ENCODE measurements at places on chromosomes 6 and 20. TPM values are rescaled to one million over a fixed set of nuclear protein-coding genes. Genes with fewer than 3 reads are reported as not detected.

DNA sequence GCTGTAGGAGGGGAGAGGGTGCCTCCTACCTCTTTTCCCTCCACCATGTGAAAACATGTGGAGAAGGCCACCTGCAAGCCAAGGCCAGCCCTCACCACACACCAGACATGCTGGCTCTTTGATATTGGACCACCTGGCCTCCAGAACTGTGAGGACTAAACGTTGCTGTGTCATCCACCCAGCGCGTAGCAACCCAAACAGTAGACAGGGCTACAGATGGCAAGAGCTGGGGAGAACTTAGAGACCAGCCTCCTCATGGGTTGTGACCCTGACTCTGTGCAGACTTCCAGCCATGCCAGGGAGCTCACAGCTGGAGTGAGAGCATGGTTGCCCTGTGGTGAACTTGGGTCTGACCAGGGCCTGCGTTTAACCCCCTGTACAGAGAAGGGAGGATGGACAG is 195.9 kb upstream of the CST7 start:
- H3K27me3 ChIP-seq = no peaks in the 10 kb centered on the region
- no peaks in the 10 kb centered on the region for H3K36me3 ChIP-seq
- H3K27ac ChIP-seq = no peak overlapping the region
- peak; percentile 10 for DNase-seq

- H3K4me1 ChIP-seq = no peaks in the 10 kb centered on the region
- no peak overlapping the region for H3K4me3 ChIP-seq
- no peaks in the 10 kb centered on the region for H3K36me3 ChIP-seq
- H3K27me3 ChIP-seq = no peaks in the 10 kb centered on the region
Measured at GRCh38 chr6:143003676-143004075, 57.0 kb upstream of the AIG1 start.

- no peaks in the 10 kb centered on the region for H3K4me1 ChIP-seq
- H3K27me3 ChIP-seq = no peaks in the 10 kb centered on the region
- H3K4me3 ChIP-seq = no peak overlapping the region
- H3K36me3 ChIP-seq = no peaks in the 10 kb centered on the region
- DNase-seq = no peak
- H3K27ac ChIP-seq = no peak overlapping the region
Measured at GRCh38 chr6:119735530-119735929, 386.0 kb upstream of the MAN1A1 start.

DNA sequence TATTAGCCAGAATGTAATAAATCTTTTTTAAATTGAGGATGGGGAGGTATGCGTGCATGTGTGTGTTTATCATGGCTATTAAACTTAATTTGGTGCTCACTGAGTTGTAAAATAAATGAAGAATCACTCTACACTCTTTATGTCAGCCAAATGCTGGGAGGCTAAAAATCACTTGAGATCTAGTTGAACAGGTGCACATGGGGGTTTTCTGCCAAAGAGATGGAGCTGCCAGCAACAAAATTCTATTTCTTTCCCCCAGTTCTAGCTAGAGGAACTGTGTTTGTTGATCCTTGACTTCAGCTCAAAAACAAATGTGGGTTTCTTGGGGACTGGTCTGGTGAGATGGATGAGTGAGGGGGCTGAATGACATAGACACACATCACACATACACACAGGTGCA is 183.3 kb upstream of the BTBD3 start:
- H3K4me1 ChIP-seq = no peaks in the 10 kb centered on the region
- H3K4me3 ChIP-seq = no peak overlapping the region
- DNase-seq = no peak
- no peak overlapping the region for H3K27ac ChIP-seq

- H3K27ac ChIP-seq = peak overlapping the region; percentile 81
- no peaks in the 10 kb centered on the region for H3K36me3 ChIP-seq
- peak; percentile 56 for DNase-seq
Measured at GRCh38 chr6:26571592-26572296, 25.0 kb upstream of the ABT1 start.

- H3K4me1 ChIP-seq = no peaks in the 10 kb centered on the region
- no peaks in the 10 kb centered on the region for H3K36me3 ChIP-seq
- no peak overlapping the region for H3K4me3 ChIP-seq
- H3K27ac ChIP-seq = no peak overlapping the region
Measured at GRCh38 chr6:47363736-47364135, 54.0 kb upstream of the TNFRSF21 start.

DNA sequence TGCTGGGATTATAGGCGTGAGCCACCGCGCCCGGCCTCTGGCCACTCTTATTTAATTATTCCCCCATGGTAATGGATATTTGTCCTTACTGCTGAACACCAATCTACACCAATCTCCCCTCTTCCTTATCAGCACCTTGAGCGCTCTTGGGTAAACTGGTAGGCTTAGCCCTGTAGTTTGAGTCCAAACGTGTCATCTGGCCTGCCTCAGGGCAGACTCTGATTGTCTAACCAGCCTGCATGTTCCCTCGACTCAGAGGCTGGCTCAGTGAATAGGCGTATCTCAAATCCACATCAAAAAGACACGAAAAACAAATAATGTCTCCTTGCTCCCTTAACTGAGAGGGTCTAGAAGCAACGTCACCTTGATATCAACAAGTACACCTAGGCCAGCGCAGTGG is 260.9 kb downstream of the TFAP2C start:
- DNase-seq = no peak
- no peak overlapping the region for H3K27ac ChIP-seq
- H3K36me3 ChIP-seq = no peaks in the 10 kb centered on the region
- H3K27me3 ChIP-seq = no peaks in the 10 kb centered on the region

GRCh38 chr6:111890988-111891387 is 17.7 kb upstream of the FYN start:
- H3K4me3 ChIP-seq = no peak overlapping the region
- no peaks in the 10 kb centered on the region for H3K4me1 ChIP-seq
- no peak for DNase-seq
- H3K27ac ChIP-seq = no peak overlapping the region
- H3K36me3 ChIP-seq = no peaks in the 10 kb centered on the region

DNA sequence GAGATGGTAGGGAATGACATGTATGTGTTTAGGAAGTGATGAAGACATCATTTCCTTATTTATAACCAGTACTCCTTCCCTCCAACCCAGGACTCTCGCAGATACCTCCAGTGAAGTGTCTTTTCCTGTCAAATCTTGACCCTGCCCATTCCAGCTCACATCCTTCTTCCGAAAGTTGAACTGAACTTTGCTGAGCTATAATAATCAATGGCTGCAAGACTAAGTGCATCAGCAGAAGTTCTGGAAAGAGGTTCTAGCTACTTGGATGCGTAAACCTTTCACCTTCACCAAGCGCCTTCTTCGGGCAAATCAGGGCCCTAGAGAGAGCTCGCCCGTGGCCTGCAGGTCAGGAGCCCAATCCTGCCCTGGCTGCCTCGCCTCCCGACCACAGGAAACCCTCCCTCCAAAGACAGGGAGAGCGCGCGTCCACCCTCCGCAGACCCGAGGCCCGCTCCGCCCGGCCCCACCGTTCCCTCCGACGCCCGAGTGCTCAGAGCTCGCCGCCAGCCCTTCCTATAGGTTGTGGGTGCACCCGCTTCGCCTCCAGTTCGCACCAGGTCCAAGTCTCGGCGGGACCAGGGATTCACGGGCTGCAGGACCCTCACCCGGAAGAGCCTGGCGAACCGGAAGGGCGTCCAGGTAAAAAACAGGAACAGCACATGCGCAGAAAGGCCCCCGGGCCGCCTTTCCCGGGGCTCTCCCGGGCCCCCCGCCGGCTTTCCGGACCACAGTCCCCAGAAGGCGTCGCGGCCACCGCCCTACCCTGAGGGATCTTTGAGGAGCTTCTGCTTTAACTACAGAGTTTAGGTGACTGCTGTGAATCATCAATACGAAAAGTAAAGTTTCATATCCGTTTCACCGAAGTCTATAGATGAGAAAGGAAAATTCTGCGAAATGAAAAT is at the start of gene ZNF334:
Gene ZNF334, minus strand, starts transcription at position 617 of the 902 bp plus-strand sequence. CDS start 1,457 bp downstream, outside the sequence.
- peak within 1 kb of the TSS; percentile 63 for H3K4me3 ChIP-seq
- H3K36me3 ChIP-seq = no peaks in the 10 kb centered on the region
- DNase-seq = peak; percentile 88
- peaks cover 13% of the 10 kb centered on the region for H3K4me1 ChIP-seq
- H3K27ac ChIP-seq = peak within 1 kb of the TSS; percentile 66

- H3K36me3 ChIP-seq = peaks cover 38% of the 10 kb centered on the region
- no peaks in the 10 kb centered on the region for H3K27me3 ChIP-seq
- no peak overlapping the region for H3K27ac ChIP-seq
- no peak for DNase-seq
Measured at GRCh38 chr20:36887752-36888090, 11.8 kb downstream of the TLDC2 start.

Gene KCNK16
- not detected for total RNA-seq

Gene MLN
- not detected for total RNA-seq

Gene CBLN4
- total RNA-seq = not detected

Data from upper lobe of left lung (tissue), 6 donors.